ENCODE measurements at places on chromosomes 6 and 20. TPM values are rescaled to one million over a fixed set of nuclear protein-coding genes. Genes with fewer than 3 reads are reported as not detected.

DNA sequence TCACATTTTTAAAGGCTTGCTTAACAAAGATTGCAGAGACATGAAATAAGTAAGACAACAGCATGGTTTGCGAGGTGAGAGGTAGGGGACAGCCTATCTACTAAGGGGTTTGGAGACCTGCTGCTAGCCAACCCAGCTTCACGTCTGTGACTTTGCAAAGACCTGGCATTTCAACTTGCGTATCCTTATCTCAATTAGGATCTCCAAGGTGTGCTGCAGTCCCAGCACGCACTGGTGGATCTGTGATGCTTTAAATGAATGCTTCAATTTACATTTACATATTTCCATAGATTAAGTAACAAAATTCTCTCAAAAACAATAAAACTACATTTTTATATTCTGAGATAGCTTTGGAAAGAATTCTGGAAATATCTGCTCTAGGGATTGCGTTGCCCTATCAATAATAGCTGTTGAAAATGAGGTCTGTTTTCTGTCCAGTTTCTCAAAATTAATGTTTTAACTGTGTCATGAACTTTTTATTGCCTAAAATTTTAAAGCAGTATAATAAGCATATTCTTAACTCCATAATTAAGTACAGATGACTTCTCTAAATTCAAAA lies 124.4 kb upstream of the EDN1 start:
- no peaks in the 10 kb centered on the region for H3K36me3 ChIP-seq
- no peak overlapping the region for H3K27ac ChIP-seq
- H3K4me1 ChIP-seq = peaks cover 4% of the 10 kb centered on the region
- H3K27me3 ChIP-seq = no peaks in the 10 kb centered on the region
- DNase-seq = no peak

- H3K4me1 ChIP-seq = no peaks in the 10 kb centered on the region
- no peak for DNase-seq
- no peaks in the 10 kb centered on the region for H3K36me3 ChIP-seq
- H3K27ac ChIP-seq = no peak overlapping the region
- H3K4me3 ChIP-seq = no peak overlapping the region
Observed at GRCh38 chr6:39688494-39688893, 36.7 kb downstream of the KIF6 start.

FAM217A gene
- total RNA-seq = not detected

RSPH4A gene
- total RNA-seq = 0.59 TPM

DNA sequence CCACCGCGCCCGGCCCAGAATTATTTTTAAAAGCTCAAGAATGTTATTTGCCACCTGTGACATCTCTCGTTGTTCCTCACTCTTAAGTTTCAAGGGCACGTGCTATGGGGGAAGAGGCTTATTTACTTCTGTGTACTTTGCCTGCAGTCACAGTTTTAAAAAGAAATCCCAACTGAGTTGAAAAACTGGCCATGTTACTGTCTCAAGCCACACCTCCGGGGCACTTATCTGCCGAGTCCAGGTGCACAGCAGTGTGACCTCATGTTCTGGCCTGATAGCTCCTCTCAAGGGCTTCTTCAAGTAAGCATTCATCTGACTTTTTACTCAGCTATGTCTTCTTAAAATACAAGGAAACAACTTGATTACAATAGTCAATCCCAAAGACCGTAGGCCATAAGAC lies 34.5 kb downstream of the SHLD1 start:
- no peak overlapping the region for H3K27ac ChIP-seq
- H3K36me3 ChIP-seq = no peaks in the 10 kb centered on the region
- no peaks in the 10 kb centered on the region for H3K27me3 ChIP-seq
- no peak for DNase-seq
- no peak overlapping the region for H3K4me3 ChIP-seq

Measured in osteoblast (primary cell).